AG10803 (cell line): ENCODE measurements at places on chromosomes 13 and 19.

GRCh38 chr19:49952906-49953305 is 8.1 kb downstream of the SIGLEC11 start:
- no peak for DNase-seq

- no peak for DNase-seq
These were observed 1.1 kb downstream of the ZNF570 start for GRCh38 chr19:37470216-37470615.

- DNase-seq, result no peak
These were observed 12.6 kb upstream of the SHD start for GRCh38 chr19:4266253-4267000.

GRCh38 chr13:44669534-44669933 is 93.4 kb upstream of the TSC22D1 start:
- no peak for DNase-seq

DNA sequence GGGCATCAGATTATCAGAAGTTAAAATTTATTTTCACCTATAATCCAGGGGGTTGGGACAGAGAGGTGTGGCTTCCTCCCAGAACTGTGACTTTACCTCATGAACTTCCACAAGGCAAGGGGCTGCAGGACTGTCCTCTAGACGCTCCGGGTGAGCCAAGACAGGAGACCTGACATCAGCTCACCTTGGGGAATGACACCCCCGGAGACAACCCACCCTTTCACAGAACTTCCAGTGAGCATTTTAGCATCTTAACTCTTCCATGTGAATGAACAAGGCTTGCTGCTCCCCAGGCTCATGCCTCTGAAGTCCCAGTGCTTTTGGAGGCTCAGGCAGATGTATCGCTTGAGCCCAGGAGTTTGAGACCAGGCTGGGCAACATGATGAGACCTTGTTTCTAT is 29.4 kb upstream of the TFDP1 start:
- DNase-seq, result no peak

DNA sequence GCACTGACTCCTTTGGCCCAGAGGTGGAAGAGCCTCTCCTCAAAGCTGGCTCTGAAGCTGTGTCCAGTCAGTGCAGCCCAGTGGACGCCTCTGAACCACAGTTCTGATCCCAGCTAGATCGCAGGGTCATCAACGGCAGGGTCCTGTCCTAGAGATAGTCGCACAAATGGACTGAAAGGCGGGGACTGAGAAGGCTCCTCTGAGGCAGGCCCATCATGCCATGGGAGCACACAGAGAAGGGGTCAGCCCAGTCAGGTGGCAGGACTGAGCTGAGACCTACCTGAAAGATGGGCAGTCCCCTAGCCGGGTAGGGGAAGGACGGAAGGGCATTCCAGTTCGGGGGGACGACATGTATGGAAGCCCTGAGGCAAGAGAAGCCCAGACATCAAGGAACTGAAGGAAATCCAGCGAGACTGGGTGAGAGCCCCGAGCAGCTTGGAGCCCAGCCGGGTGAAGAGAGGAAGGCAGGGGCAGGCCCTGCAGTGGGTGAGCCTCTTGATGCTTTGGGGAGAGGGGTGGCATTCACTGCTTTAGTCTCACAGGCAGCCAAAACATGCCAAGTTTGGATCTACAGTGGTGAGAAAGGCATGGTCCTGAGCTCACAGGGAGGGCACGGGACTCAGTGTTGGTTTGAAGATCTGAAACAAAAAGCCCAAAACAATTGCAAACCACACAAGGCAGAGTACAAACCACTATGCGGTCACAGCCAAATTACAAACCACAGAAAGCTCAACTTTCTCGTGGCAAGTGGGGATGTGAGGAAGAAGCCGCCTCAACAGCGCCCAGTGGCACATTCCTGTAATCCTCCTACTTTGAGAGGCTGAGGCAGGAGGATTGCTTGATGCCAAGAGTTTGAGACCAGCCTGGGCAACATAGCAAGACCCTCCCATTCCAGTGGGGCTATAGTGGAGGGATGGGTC is 10.0 kb downstream of the CALM3 start:
- peak; percentile 69 for DNase-seq

- no peak for DNase-seq
These were observed 91.4 kb upstream of the IRS2 start for GRCh38 chr13:109877809-109878208.

DNA sequence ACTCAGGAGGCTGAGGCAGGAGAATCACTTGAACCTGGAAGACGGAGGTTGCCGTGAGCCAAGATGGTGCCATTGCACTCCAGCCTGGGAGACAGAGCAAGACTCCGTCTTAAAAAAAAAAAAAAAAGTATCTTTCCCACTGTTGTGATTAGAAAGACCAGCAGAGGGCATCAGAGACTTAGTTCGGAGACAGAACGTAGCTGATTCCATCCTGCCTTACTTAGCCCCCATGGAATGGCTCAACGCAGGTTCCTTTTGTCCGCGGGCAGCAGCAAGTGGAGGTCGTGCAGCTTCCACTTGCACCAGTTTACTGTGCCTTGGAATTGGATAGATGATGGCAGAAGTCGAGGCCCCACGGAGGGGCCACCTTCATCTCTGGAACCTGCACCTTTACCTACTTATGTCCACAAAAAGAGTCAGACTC is 8.1 kb downstream of the TIMM29 start:
- peak; percentile 80 for DNase-seq

DNA sequence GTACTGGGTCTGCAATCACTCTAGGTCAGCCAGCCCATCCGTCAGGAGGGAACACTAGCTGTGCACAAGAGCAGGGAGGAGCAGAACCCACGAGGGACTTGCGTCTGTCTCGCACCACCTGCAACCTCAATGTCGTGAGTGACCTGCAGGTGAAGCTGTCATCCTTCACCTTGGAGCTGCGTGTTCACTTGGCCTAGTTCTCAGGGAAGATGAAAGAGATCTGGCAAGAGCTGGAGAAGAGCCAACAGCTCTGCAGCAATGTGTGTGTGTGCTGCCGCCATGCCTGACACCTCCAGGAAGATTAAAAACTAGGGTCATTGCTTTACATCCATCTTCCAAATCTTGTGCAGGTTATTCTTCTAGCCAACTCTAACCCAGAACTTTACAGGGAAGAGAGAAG is 117.6 kb upstream of the MRI1 start:
- DNase-seq, result no peak

- peak; percentile 17 for DNase-seq
These were observed 336.0 kb downstream of the TBC1D4 start for GRCh38 chr13:75145927-75146326.

GRCh38 chr13:67107979-67108378 is 122.2 kb downstream of the PCDH9 start:
- no peak for DNase-seq

DNA sequence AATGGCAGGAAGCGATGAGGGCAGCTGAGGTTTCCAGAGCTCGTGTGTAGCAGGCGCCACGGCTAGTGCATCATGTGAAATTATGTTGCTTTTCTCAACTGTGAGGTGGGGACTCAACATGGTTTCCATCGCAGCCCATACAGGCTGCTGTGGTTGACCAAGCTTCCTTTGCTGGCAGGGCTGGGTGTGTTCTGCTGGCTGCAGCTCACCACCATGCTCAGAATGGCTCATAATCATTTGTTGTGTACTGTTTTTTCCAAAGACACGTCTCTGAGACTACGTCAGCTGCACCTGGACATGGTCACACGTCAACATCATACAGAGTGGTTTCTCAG is 16.1 kb upstream of the RASA3 start:
- DNase-seq, result no peak

GRCh38 chr19:40741527-40742390 is 8.5 kb downstream of the ACTMAP start:
- no peak for DNase-seq

GRCh38 chr13:103067751-103068555 is 1.7 kb upstream of the SLC10A2 start:
- no peak for DNase-seq

DNA sequence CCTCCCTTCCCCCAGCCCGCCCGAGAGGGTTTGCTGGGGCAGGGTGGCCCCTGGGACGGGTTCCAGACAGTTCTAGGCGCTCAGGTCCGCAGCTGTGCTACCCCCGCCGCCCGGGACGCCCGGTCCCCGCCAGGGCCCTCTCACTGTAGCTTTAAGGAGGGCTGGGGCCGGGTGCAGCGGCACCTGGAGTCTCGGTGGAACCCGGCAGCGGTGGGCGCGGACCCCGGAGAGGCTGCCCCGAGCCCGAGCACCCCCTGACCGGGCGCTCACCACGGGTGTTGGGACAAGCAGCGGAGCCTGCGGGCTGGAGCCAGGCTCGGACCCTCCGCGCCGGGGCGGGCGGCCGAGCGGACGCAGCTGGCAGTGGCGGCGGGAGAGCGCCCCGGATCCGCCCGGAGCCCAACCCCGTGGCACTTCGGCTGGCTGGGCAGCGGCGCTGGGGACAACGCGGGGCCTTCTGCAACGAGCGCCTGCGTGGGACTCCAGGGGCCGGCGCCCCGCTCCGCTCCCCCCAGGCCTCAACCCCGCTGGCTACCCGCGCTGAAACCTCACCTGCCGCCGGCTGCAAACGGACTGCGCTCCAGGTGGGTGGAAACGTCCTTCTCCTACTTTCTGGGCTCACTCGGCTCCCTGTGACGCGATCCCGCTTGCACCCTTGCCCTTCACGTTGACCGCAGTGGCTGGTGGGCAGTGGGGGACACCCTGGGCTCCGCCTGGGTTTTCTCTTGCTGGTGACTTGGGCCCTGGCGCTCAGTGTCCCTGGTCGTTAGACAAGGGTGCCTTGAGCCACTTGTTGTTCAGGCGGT is 81.1 kb downstream of the ZNF429 start:
- no peak for DNase-seq

DNA sequence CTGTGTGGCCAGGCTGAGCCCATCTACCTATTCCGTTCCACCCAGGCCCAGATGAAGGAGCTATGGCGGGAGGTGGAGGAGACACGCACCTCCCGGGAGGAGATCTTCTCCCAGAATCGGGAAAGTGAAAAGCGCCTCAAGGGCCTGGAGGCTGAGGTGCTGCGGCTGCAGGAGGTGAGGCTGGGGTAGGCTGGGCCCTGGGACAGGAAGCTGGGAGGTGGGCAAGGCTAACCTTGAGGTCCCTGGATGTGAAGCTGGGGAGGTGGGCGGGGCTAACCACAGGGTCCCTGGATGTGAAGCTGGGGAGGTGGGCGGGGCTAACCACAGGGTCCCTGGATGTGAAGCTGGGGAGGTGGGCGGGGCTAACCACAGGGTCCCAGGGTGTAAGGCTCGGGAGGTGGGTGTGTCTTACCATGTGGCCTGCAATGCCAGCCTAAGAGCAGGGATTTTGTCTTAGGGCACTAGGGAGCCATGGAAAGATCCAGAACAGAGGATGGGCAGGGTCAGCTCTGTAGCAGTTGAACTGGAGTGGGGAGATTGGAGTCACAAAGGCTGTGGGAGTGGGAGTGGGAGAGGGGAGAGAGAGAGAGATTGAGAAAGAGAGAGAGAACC is 36.9 kb downstream of the KCNC3 start:
- no peak for DNase-seq

- no peak for DNase-seq
These were observed 87.5 kb upstream of the KLF12 start for GRCh38 chr13:74221752-74222151.

DNA sequence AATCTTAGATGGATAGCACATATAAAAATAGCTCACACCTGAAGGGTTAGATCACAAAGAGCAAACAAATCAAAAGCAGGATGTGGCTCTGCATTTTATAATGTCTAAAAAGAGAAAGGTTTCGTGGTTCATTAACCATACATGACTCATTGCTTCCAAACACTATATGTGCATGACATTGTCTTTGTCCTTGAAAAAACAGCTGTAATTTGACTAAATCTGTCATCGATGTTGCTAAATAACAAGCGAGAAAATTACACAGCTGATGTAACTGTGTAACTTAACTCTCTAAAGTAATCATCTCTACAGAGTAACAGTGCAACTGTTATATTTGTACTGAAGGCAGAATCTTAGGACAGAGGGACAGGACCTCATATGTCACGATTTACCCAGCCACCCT is 383.1 kb upstream of the GPC6 start:
- peak; percentile 80 for DNase-seq

GRCh38 chr19:30778961-30779715 is 407.0 kb downstream of the ZNF536 start:
- no peak for DNase-seq

DNA sequence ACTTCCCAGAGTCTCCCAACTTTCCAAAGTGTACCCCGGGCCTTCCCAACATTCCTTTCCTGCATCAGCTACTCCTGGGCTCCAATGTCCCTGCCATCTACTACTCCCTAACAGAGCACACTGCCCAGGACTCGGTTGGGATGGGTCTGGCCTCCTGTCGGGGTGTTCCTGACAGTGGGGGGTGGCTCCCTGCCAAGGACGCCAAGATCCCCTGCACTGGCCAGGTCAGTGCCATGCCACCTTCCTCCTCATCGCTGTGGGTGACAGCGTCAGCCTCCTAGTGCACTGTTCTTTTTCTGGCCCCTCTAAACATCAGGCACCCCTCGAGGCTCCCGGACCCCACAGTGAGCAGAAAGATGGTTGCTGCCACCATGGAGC is 13.8 kb downstream of the EPS15L1 start:
- DNase-seq, result no peak

DNA sequence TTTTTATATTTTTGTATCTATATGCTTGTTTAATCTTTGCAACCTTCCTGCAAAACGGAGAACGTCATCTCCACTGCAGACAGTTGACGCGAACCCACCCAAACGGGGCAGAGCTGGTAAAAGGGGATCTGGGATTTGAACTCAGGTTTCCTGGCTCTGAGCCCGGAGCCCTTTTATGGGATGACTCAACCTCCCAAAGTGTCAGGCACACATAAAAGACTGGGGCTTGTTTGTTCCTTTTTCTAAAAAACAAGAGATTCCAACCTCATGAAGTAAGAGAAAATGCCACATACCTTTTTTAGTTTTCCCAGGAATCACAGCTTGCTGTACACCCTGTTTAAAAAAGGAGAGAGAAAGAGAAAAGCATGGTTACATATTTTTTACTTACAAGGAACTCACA is 78.9 kb downstream of the GADD45B start:
- peak; percentile 45 for DNase-seq

GRCh38 chr19:33048806-33049676 is 15.6 kb downstream of the RHPN2 start:
- no peak for DNase-seq

DNA sequence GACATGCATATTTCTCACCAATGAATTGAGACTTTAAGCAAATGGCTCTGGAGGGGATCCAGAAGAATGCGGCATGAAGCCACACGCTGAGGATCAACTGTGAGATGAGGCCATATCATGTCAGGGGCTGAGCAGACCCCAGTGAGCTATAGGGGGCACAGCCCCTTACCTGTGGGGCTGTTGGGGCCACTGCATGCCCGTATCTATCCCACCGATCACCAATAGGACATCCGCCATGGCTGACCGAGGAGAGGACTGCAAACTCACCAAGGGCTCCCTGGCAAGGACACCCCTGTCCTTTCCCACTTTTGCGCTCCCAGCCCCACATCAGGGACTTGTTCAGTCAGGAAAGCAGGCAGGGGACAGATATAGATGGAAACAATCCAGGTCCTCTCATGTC is 78.0 kb downstream of the SERP2 start:
- DNase-seq, result no peak

- no peak for DNase-seq
These were observed 24.2 kb upstream of the SLC35E1 start for GRCh38 chr19:16596399-16596798.

GRCh38 chr19:2330255-2330631 is 1.8 kb downstream of the SPPL2B start:
- DNase-seq, result no peak
